ENCODE measurements at places on chromosomes 7 and 10.

- no peak for DNase-seq
These were observed 20.9 kb upstream of the CYP51A1 start for GRCh38 chr7:92155108-92155739.

DNA sequence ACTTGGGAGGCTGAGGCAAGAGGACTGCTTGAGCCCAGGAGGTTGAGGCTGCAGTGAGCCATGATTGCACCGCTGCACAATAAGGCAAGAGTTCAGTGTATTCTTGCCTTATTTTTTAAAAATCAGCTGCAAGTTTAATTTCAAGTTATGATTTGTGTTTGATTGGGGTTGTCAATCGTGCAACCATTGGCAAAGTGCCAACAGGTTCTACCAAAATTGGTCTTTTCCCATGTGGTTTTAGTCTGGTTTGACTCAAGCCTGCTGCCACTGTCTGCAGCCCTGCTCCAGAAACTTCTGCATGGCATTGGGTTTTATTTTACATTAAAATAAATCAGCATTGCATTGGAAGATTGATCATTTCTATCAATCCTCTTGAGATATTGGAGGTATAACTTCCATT is 72.7 kb downstream of the PTPRE start:
- no peak for DNase-seq

DNA sequence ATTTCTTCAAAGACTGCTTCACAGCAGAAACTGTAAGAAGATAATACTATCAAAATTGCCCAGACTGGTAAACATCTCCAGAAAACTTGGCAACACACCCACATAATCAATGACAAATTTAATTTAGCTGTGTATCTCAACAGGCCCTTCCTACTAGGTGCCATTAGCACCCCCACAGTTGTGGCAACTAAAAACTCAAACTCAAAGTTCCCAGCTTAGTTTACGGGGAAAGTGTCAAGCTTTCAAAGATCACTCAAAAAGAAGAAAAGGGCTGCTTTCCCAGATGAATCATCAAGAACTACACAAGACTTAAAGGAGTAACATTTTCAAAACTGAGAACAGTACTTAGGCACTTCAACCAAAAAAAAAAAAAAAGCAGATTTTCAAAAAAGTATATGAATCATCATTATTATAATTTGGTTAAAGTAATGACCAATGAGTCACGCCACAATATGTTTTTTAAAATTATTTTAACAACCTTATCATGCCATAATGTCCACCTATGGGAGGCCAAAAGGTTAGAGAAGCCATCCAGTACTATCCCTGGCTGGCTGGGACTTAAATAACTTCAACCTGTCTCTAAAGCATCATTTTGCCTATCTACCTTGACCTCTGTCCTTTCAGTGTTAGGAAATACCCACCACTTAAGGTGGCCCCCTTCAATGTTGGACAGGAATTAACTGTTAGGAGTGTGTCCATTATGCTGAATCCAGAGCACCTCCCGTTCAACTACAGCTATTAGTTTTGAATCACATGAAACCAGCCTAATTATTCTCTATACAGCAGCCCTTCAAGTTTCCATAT is 90.8 kb downstream of the ZFAND4 start:
- peak; percentile 15 for DNase-seq

DNA sequence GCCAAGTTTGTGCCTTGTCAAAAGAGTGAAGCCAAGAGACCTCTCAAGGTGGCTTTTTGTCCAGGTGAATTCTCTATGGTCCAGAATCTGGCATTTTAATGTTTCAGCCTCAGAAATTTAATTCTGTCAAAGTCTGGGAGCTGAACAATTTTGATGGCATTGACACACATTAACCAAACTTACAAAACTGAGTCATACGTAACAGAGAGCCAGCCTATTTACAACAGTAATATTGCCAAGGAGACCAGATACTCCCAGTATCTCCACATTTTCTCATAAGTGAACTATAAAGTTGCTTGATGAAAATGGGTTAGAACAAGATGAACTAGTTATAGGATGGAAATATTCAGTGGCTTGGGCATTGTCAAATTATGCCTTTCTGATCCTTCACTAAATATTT is 43.8 kb downstream of the PDE6C start:
- DNase-seq, result no peak

- peak; percentile 81 for DNase-seq
These were observed 90.9 kb upstream of the PIP4K2A start for GRCh38 chr10:22805304-22805703.

- no peak for DNase-seq
These were observed 451.7 kb downstream of the PLXNA4 start for GRCh38 chr7:132124575-132124974.

- DNase-seq, result peak; percentile 53
These were observed 3.9 kb downstream of the CDK14 start for GRCh38 chr7:90599892-90600555.

DNA sequence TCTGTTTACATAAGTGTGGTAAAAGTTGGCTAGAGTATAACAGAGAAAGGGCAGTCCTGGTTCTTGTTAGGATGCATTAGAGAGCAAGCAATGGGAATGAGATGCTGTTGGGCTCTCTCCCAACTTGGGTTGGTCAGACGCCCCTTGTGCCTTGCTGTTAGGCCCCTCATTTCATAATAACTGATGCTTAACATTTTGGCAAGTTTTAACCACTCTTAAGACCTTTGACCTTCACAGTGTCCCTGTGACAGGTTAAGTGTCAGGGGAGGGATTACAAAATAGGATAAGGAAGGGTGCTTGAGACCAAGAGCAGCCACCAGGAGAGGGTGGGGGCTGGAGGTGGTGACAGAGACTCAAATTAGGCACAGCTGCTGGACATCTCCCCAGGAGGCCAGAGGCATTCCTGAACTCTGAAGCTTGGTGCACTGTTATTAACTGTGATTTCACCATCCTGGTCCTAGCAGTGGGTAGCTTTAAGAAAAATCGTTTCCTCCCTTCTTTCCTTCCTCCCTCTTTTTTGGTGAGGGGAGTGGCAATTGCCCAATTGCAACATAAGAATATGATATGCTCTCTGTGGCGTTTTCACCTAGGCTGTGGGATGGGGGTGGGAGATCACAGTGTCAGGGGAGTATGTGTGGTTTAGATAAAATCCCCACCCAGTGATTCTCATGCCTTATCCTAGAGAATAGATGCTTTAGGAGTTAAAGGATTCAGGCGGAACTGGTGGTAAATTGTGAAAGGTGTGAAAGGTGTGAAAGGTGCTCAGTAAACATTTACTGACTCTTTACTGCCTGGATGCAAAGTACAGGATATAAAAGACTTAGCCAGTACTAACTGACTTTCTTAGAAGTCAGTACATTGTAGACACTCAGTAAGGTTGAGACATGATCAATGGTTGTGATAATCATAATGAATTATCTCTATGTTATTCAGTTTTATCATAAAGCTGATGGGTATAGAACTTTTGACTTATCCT is 270.5 kb downstream of the BICC1 start:
- DNase-seq, result peak; percentile 89

GRCh38 chr10:131779661-131780394 is 121.0 kb upstream of the PPP2R2D start:
- DNase-seq, result no peak

- peak; percentile 73 for DNase-seq
These were observed 237.5 kb upstream of the GRB10 start for GRCh38 chr7:51019891-51020870.

- DNase-seq, result peak; percentile 29
These were observed at the start of gene CCDC3 for GRCh38 chr10:13001041-13001886. CCDC3 (minus strand) TSS chr10:13001713; CDS start chr10:13001570, 143 bp downstream.

DNA sequence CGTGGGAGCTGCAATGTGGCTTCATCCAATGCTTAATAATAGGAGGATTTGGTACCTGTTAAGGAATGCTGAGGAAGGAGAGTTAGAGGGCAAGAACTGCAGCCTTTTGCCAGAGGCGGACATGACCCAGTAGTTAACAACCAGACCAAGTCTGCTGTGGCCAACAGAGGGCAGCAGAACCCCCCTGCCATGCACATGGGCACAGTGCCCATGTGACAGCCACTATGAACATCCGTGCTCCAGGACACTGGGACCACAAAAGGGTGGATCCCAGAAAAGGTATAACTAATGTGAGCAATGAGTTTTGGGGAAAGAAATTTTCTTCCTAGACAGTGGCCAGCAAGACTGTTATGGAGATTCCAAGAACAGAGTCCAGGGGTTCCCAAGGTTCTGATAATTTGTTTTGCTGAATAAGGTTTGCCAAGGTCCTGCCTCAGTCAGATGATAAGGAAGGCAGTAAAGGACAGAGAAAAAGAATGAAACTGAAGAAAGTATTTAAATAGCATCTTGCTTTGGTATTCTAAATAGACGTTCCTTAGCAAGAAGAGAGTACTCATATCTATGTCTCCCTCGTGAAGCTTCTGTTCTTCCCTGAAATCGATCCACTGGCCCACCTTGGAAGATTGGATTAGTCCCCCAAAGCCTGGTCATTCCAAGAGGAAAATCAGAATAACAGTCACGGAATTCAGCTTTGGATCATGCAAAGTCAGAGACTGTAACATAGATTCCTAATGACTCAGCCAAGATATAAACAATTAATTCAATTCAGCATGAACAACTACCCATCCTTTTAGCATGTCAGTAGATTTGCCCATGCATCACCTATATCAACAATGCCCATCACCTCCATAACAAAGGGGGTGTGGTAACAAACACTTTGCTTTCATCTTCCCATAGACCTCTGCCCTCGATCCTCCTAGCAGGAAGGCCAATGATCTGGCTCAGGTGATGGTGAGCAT is 56.0 kb downstream of the LGI1 start:
- peak; percentile 47 for DNase-seq

GRCh38 chr10:60206735-60207134 is 182.9 kb downstream of the ANK3 start:
- DNase-seq, result peak; percentile 34

- no peak for DNase-seq
These were observed 41.4 kb downstream of the EXOC4 start for GRCh38 chr7:133294234-133294633.

GRCh38 chr7:137674551-137675409 is 172.0 kb downstream of the DGKI start:
- DNase-seq, result no peak

- DNase-seq, result no peak
These were observed 396.0 kb downstream of the PHF14 start for GRCh38 chr7:11369696-11370095.

DNA sequence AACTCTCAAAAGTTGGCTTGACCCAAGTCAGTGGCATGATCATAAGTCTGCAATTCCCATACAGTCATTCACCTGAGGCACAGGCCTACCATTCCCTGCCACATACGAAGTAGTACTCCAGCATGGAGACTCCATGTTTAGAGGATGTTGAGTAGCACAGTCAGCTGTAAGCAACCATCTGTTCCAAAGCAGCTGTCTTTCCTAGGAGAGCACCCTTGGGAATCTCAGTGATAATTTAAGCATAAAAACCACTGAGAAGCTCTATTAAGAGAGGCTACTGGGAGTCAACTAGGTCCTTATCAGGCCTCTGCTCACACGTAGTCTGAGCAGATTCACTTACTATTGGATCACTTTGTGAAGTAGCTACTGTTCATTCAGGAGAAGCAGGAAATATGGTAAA is 61.6 kb upstream of the UNC5B start:
- no peak for DNase-seq

- DNase-seq, result no peak
These were observed 111.0 kb downstream of the TRIL start for GRCh38 chr7:28847176-28847575.

- no peak for DNase-seq
These were observed 16.0 kb downstream of the GPER1 start for GRCh38 chr7:1103789-1104515.

- DNase-seq, result no peak
These were observed 367.3 kb upstream of the PCDH15 start for GRCh38 chr10:55168343-55168742.

- no peak for DNase-seq
These were observed 18.9 kb downstream of the OTUD1 start for GRCh38 chr10:23457632-23458417.

GRCh38 chr7:2112261-2113198 is 120.2 kb downstream of the MAD1L1 start:
- no peak for DNase-seq

DNA sequence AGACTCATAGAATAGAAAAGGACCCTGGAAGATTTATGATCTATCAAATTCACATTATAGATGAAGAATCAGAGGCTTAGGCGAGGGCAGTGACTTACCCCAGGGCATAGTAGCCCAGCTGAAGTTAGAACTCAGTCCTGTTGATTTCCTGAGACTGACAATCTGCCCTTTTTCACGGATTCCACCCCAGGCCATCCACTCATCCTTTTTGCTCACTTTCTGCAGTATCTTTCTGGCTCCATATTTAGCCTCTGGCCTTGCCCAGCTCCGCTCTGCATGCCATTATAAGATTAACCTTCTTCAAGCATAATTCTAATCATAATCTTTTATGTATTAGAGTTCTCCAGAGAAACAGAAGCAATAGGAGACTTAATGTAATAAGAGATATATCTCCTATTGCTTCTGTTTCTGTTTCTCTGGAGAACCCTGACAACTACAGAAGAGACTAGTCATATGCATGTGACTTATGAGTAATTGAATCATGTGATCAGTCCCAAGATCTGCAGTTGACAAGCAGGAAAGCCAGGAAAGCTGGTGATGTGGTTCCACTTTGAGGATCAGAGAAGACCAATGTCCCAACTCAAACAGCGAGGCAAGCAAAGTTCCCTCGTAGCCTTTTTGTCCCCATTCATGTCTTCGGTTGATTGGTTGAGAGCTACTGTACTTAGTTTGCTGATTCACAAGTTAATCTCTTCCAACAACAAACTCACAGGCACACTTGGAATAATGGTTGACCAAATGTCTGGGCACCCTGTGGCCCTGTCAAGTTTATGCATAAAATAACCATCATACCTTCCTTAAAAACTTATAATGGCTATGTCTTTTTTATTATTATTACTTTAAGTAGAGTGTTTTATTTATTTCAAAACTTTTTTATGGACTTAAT is 412.1 kb downstream of the SUGCT start:
- DNase-seq, result no peak

DNA sequence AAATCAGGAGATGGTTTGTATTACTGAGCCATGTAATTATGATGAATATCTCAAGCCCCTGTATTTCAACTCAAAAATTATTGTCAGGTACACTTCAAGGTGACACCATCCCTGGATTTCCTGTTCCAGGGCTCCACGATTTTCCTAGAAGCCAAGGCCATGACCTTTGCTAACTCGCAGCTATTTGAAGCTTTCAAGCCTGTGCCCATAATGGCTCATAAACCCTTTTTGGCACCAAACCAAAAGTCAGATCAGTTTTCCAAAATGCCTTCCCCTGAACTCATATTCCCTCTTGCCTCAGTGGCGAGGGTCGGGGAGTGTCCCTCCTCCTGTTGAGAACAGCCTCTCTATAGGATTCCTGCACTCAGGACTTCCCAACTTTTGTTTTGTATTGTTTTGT is 70.8 kb downstream of the HIP1 start:
- DNase-seq, result no peak

GRCh38 chr7:70263471-70264255 is 665.4 kb downstream of the AUTS2 start:
- no peak for DNase-seq

- DNase-seq, result peak; percentile 63
These were observed 748 bp downstream of the PHTF2 start for GRCh38 chr7:77799078-77799964.

All from adipocyte (in vitro differentiated cells).